ENCODE measurements at places on chromosomes 1 and 21.

DNA sequence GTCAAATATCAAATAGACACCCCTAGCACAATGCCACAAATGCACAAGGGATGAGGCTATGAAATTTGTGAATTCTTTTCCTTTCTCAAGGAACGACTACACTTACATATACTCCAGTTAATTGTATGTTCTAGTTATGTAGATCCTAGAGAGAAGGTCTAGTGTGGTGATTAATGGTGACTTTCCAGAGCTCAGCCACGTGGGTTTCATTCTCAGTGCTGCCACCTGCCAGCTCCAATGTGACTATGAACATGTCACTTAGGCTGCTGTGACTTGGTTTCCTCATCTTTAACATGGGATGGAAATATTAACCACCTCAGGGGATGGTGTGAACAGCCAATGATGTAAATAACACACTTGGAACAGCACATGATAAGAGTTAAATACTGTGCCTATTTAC lies 138.3 kb downstream of the APP start:
- no peak for DNase-seq

GRCh38 chr1:36088577-36089392 lies at the start of gene ADPRS:
TSS of gene ADPRS (plus strand) at chr1:36088892. CDS start at chr1:36088905, 13 bp downstream.
- DNase-seq: peak; percentile 89

GRCh38 chr1:97680894-97681293 lies 239.9 kb downstream of the DPYD start:
- DNase-seq: no peak

DNA sequence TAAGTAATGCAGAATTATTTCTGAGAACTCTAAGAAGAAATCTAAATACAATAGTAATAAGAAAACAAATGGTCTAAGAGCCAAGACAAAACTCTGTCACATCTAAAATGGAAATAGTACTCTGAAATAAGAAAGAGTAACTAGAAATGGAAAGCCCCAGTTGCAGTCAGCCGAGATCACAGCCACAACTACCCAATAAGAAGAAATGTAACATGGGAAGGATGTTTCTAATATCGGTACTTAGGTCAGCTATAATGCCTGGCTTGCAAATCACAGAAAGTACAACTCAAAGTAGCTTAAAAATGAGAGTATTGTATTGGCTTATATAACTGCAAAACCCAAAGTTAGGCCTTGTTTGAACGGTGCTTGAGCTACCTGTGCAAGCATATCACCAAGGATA lies 58.6 kb upstream of the USP25 start:
- no peak for DNase-seq

DNA sequence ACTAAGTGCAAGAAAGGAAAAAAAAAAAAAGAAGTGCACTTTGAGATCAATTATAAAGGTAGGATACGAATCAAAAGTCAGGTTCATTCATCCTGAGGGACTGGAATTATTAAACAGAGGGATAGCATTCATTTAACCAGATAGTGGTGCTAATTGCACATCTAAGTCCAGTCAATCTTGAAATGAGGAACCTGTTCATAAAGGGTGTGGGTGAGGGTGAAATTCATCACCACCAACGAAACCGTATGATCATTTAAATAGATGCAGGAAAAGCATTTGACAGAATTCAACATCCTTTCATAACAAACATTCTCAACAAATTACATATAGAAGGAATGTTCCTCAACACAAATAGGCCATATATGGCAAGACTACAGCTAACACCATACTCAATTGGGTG lies 5.6 kb downstream of the CTSS start:
- no peak for DNase-seq

DNA sequence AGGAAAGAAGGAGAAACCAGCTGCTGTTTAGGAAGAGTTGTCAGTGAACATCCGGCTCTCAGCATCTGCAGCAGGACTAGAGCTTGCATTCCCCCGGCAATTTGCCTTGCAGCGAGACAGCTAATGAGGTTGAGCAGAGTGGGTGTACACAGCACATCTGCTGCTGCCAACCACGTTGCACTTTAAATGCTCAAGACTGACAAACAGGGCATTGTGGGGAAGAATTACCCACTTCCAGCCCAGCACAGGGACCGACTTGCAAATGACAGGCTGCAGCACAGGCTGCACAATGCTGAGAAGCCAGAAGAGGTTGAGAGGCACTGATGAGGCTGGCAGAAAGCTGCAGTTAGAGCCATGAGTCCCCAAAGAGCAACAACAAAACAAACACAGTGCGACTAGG lies 47.5 kb upstream of the PLA2G2C start:
- DNase-seq: no peak

DNA sequence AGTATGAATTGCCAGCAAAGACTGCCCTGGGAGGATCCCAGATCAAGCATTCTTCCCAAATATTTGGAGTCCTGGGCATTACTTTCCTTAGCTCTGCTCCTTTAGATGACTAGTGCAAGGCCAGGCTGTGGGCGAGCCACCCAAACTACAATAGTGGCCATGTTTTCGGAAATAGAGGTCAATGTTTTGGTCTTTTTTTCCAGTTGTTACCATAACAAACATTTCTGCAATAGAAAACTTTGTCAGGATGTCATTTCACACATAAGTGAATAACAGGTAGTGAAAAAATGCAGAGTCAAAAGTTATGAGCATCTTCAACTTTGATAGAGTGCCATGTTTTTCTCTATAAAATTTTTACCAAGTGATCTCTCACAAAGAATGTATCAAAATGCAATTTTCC lies 25.2 kb upstream of the OR10J4 start:
- no peak for DNase-seq

DNA sequence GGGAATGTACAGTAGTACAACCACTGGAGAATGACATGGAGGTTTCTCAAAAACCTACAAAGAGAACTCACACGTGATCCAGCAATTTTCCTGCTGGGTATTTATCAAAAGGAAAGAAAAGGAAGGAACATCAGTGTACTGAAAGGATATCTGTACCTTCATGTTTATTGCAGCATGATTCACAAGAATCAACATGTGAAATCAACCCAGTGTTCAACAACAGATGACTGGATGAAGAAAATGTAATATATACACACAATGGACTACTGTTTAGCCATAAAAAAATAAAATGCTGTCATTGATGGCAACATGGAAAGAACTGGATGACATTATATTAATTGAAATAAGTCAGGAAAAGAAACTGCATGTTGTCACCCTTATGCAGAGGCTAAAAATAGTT lies 19.0 kb upstream of the CYP4A11 start:
- no peak for DNase-seq

GRCh38 chr1:65011983-65012382 lies 45.6 kb upstream of the JAK1 start:
- DNase-seq: no peak

DNA sequence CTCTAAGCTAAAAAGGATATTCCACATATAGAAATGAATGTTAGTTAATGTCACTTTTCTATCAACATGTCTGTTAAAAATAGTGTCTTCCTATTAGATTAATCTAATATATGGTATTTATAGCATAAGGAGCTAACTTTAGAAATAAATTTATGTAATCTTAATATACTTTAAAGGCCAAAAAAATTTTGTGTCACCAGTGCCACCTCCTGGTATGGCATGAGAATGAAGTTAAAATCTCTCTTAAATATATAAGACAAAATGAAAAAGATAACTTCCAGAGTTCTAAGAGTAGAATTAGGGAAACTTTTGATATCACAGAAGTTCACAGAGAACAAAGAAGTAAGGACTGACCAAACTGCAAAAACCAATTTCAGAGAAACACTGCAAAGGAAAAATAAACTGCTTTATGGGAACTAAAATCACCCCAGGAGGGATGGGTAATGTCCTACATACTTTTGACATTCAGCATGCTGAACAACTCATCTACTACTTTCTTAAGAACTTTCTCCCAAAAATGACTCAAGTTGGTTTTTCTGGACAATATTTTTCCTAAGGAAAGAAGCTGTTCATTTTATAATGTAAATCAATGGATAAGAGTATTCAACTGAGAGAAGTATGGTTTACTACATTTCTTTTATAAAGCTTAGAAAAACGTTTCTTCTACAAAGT lies 82.8 kb downstream of the TRIM33 start:
- peak; percentile 37 for DNase-seq

DNA sequence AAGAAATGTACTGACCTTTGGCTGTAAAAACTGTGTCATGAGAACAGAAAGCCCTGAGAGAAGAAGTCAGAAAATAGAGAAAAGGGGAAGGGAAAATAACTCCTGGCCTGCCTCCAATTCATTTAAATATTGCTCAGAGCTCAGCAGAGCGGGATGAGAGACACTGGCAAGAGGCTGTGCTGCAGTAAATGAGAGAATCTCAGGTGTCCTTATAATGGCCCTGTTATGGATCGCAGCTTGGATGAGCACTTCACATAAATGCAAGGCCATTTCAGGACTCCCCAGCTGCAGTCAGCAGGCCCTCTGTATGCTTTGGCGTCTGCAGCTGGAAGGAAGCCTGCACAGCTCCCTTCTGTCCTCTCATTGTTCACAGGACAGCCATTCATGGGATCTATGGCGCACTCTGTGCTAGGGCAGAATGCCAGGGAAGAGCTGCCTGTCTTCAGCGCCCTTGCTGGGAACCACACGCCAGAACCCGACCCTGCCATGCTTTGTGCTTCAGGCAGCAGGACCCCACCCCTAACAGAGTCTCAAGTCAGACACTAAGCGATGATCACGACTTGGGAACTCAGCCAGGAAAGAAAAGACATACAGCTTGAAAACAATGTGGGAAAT lies 20.7 kb upstream of the ABCB10 start:
- peak; percentile 7 for DNase-seq

- no peak for DNase-seq
Observed at GRCh38 chr1:159908031-159908940, 8.3 kb upstream of the CFAP45 start.

DNA sequence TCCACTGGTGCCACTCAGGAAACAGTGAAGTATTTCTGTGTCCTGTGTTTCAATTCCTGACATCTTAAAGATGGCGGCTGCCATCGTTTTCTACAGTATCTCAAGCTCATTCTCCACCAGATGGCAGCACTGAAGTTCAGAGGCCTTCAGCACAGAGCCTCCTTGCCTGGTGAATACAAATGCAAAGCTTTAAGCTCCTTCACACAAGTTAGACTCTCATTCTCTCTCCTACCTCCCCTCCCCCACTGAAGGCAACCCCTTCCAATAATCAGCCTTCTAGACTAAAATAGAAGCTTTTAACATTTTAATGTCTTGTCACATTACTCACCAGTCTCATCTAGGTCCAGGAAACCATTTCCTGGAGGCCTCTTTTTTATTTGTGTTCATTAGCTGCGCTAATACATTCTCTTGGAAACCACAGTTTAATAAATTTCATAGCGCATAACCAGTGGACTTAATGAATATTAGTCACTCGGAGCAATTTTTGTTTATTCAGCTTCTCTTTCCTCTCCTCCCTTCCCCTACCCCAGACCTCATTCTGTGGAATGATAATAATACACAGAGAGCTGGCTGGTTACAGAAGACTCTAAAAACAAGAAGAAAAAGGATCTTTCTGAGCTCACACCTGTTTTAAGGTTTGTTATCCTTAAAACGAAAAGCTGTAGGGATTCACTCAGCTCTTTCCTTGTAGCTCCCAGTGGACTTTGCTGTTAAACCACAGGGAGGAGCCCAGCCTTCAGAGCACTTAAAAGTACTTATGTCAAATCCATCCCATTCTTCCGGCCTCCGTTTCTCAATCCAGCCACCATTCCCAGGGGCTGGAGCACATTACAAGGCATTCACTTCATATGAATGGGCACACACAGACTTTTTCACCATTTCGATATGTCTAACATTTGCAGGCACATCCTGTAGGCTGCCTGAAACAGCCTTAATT lies 384.9 kb downstream of the HLX start:
- DNase-seq: peak; percentile 96

DNA sequence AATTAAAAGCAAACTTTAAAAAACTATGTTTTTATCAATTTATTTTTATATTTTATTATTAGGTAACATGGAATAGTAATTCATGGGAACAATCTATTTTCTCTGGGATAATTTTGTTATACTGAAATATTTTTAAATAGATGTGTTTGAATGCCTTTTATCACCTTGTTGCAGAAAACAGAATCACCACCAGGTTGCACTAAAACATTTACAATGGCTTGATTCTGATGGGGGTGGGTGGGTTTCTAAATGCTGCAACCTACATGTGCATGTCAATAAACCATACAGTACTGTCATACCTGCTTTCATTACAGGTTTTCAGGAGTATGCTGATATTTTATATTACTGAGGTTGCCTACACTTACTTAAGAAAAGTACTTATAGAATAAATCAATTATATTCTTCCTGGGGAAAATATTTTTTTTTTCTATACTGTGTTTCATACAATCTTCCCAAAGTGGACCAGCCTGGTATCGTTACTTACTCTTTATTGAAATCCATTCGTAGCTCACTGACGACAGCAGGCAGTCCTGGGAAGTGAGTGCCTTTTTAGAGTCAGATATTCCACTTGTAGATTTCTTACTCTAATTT lies 132.8 kb downstream of the PTPRC start:
- peak; percentile 69 for DNase-seq

DNA sequence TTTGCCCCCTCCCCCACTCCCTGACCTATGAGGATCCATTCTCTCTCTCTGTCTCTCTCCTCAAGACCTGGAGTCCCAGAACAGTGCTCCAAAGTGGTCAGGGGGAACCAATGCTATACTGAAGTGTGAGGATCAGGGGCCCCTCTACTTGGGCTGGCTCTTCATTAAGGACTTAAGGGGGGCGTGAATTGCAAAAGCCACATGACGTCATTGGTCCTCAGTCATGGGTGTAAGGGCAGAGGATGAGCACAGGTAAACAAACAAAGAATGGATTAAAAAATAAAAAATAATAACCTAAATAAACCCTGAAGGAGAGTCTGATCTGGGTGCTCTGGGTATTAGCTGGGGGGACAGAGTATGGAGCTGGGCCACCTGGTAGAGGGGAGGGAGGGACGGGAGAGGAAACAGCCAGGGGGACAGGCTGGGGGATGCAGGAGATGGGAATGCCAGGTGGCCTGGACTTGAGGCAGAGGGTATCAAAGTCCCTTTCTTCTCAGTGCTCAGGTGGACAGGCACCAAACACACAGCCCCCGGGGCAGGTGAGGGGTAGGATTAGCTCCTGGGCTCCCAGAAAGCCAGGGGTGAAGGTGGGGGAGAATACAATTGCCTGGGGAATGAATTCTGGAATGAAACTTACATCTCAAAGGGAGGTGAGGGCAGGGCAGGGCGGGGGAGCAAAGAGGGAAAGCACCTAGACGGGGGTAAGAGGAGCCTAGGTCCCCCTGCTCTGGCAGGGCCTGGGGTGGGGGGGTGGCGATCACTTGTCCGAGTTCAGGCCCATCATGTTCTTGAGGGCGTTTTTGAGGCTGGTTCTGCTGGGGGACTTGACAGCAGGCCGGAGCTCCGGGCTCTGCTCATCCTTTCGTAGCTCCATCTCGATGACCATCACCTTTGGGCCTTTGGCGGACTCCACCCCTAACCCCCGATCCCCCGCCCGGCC lies 4.6 kb downstream of the MPZ start:
- DNase-seq: no peak

GRCh38 chr1:200337831-200338230 lies 72.0 kb downstream of the ZNF281 start:
- DNase-seq: no peak

DNA sequence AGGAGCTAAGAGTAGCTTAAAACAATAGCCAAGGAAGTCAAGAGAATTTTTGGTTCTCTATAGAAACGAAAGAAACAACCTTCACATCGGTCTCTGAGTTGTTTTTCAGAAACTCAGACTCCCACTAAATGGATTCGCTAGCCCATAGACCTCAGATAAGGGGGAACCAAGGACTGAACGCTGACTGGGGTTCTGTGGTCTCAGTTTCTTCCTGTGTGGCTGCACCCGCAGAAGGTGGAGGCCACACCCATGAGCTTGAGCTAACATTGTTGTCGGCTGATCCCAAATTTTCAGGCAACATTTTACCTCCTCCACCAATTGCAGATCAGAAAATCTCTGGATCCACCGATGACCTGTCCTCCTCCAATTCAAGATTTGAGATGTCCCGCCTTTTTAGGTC lies 456.1 kb downstream of the AJAP1 start:
- no peak for DNase-seq

Data from mesenchymal stem cell (in vitro differentiated cells and primary cell).